ENCODE measurements at places on chromosomes 11 and 22.

DNA sequence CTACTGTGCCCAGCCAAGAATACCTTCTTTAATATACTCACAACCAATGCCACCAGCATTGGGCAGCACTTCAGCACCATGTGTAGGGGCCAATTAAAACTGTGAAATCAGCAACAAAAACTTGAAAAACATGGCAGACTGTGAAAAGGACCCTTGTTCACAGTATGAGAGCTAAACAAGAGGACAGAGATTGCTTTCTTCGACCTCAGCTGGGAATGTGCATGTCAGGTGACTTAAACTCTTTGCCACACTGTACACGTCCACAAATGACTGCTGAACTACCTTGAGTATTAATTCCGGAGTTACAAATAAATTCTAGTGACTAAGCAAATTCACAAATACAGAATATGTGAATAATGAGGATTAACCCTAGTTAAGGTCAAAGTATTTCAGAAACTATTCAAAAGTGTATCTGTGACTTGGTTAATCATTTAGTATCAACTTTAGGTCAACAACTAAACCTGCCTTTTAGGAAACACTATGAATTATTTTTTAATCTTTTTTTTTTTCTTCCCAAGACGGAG lies 33.0 kb downstream of the DDX6 start:
- DNase-seq = no peak

DNA sequence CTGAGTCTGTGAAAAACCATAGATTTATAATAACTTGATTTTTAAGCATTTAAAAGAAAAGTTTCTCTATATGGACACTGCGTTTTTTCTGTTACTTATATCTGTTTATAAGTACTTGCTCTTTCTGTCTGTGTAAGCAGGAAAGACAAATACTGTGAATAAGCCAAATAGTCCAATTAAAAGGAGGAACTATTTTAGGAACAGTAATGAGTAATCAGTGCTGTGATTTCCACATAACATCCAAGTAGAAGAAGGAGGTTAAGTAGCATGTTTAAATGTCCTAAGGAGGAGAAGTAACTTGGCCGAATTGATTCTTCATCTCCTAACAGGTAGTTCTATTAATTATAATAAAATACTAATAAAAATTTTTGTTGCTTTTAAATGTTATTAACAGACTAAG lies 40.8 kb downstream of the ZNF214 start:
- DNase-seq = peak; percentile 12

- DNase-seq = no peak
Measured at GRCh38 chr11:64428693-64429092, 69.7 kb downstream of the RPS6KA4 start.

DNA sequence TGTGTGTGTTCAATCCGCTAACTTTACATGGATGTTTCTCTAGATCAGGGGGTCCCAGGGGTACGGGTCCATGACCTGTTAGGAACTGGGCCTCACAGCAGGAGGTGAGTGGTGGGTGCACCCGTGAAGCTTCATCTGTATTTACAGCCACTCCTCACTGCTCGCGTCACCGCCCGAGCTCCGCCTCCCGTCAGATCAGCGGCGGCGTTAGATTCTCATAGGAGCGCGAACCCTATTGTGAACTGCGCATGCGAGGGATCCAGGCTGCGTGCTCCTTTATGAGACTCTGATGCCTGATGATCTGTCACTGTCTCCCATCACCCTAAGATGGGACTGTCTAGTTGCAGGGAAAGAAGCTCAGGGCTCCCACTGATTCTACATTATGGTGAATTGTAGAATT lies 31.9 kb downstream of the MRGPRD start:
- no peak for DNase-seq

GRCh38 chr11:48109046-48109666 lies 107.5 kb upstream of the OR4B1 start:
- DNase-seq = peak; percentile 52
